ENCODE measurements at places on chromosomes 12 and 14. TPM values are rescaled to one million over a fixed set of nuclear protein-coding genes. Genes with fewer than 3 reads are reported as not detected.

DNA sequence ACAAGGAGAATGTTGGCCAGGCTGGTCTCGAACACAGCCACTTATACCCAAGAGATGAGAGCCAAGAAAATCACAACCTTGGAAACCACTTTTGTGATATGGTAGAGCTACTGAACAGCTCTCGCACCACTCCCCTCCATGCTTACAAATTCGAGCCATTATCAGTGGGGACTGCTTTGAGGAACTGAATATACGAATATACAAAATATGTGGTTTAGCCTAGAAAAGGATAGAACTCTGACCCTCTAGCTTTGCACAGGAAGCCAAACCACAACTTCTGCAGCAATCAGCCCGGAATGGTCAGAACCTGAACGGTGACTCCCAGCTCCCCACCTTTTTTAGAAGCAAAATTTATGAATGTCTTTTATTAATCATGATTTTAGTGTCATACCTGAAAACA lies 129.8 kb upstream of the TMEM132C start:
- no peaks in the 10 kb centered on the region for H3K27me3 ChIP-seq
- no peaks in the 10 kb centered on the region for H3K4me1 ChIP-seq
- no peak overlapping the region for H3K27ac ChIP-seq
- no peak for DNase-seq

CCDC196 gene
- total RNA-seq = not detected

- H3K36me3 ChIP-seq = no peaks in the 10 kb centered on the region
- no peak overlapping the region for H3K27ac ChIP-seq
- H3K4me1 ChIP-seq = peaks cover 32% of the 10 kb centered on the region
Measured at GRCh38 chr12:104538891-104539462, 82.2 kb downstream of the CHST11 start.

EPYC gene
- total RNA-seq = not detected

TGFB3 gene
- 176 TPM for total RNA-seq

- no peak overlapping the region for H3K27ac ChIP-seq
- DNase-seq = no peak
- H3K4me1 ChIP-seq = no peaks in the 10 kb centered on the region
- H3K36me3 ChIP-seq = peaks cover 16% of the 10 kb centered on the region
- no peak overlapping the region for H3K4me3 ChIP-seq
Measured at GRCh38 chr12:80815351-80815750, 98.6 kb downstream of the MYF5 start.

SLC39A2 gene
- 0.60 TPM for total RNA-seq

PTGER2 gene
- 2.1 TPM for total RNA-seq

SERPINA9 gene
- not detected for total RNA-seq
